ENCODE measurements at places on chromosomes 2 and 18.

- no peak for DNase-seq
- H3K27me3 ChIP-seq = no peaks in the 10 kb centered on the region
- no peak overlapping the region for H3K27ac ChIP-seq
Observed at GRCh38 chr2:74232426-74232825, 34.0 kb downstream of the MTHFD2 start.

GRCh38 chr18:56574861-56575260 is 63.5 kb downstream of the TXNL1 start:
- H3K4me3 ChIP-seq = no peak overlapping the region
- H3K4me1 ChIP-seq = peaks cover 28% of the 10 kb centered on the region
- no peak overlapping the region for H3K27ac ChIP-seq
- no peaks in the 10 kb centered on the region for H3K27me3 ChIP-seq

DNA sequence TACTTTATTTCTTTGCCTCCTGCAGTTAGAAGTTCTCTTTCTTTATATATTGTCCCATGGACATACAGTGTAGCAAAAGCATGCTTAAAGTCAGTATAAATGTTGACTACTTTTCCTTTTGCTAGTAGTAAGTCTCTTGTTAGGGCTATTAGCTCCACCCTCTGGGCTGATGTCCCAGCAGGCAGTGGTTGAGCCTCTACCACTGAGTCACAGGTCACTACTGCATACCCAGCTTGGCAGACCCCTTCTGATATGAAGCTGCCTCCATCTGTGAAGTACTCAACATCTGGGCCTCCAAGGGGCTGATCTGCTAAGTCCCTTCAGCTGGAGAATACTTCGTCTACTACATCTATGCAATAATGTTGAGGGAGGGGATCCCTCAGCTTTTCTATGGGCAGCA is 61.0 kb upstream of the SLC35G4 start:
- no peak overlapping the region for H3K27ac ChIP-seq
- H3K4me3 ChIP-seq = no peak overlapping the region
- no peaks in the 10 kb centered on the region for H3K36me3 ChIP-seq
- H3K27me3 ChIP-seq = no peaks in the 10 kb centered on the region
- no peaks in the 10 kb centered on the region for H3K4me1 ChIP-seq

- no peak overlapping the region for H3K4me3 ChIP-seq
- H3K4me1 ChIP-seq = peaks cover 4% of the 10 kb centered on the region
- DNase-seq = peak; percentile 90
Observed at GRCh38 chr2:102147935-102148334, 5.4 kb downstream of the IL1R1 start.

DNA sequence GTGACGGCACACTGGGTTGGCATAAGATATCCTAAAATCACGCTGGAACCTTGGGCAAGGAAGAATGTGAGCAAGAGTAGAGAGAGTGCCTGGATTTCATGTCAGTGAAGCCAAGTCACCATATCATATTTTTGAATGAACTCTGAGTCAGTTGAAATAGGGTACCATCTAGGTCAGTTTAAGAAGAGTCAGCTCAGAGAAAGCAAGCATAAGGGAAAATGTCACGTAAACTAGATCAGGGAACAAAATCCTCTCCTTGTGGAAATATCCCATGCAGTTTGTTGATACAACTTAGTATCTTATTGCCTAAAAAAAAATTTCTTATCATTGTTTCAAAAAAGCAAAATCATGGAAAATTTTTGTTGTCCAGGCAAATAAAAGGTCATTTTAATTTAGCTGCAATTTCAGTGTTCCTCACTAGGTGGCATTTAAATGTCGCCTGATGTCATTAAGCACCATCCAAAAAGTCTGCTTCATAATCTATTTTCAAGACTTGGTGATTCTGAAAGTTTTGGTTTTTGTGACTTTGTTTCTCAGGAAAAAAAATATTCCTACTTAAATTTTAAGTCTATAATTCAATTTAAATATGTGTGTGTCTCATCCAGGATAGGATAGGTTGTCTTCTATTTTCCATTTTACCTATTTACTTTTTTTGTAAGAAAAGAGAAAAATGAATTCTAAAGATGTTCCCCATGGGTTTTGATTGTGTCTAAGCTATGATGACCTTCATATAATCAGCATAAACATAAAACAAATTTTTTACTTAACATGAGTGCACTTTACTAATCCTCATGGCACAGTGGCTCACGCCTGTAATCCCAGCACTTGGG is 19.6 kb downstream of the RSAD2 start:
- no peak overlapping the region for H3K27ac ChIP-seq
- no peak overlapping the region for H3K4me3 ChIP-seq
- peak; percentile 34 for DNase-seq
- H3K4me1 ChIP-seq = no peaks in the 10 kb centered on the region

DNA sequence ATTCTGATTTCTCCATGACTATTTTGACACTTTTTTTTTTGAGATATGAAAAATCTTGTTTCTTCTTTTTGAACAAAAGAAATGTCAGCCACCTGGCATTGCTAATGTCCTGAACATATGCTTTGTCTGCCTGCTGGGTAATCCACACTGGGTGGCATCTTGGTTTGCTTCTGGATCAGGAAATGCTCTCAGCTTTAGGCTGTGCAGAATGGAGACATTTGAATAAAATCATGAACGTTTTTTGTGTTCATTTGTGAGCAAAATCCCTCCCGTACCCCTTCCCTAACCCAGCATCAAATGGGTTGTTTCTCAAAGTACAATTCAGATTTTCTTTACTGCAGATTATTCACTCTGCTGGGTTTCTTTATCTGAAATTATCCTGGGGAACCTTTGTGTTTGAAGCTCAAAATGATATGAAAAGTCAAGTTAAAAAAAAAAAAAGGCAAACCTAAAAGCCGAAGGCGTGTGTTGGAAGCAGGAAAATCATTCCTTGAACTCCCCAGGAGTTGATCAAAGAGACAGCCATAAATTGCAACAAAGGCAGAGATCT is 53.4 kb upstream of the KLF7 start:
- no peaks in the 10 kb centered on the region for H3K4me1 ChIP-seq
- no peak overlapping the region for H3K4me3 ChIP-seq
- no peak overlapping the region for H3K27ac ChIP-seq
- no peak for DNase-seq
- H3K36me3 ChIP-seq = no peaks in the 10 kb centered on the region

DNA sequence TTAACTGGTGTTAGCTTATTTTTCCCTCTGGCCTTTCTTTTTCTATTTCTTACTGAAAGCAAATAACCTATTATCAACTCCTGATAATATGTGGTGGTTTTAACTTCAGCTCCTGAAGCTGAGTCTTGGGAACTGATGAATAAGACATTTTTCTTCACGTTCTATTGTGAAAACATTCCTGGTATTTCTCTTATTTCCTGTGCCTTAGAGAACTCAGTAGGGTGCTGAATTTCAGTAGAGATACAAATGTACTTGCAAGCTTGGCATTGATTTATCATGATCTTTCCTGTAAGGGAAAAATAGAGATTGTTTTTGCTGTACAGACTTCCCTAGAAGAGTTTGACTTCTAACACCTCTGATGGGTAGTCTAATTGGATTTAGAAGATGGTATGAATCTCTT is 52.8 kb upstream of the DCC start:
- no peaks in the 10 kb centered on the region for H3K27me3 ChIP-seq
- H3K4me1 ChIP-seq = no peaks in the 10 kb centered on the region
- H3K27ac ChIP-seq = no peak overlapping the region

GRCh38 chr2:175966839-175967238 is 35.2 kb downstream of the LNPK start:
- no peak overlapping the region for H3K4me3 ChIP-seq
- no peak overlapping the region for H3K27ac ChIP-seq
- no peaks in the 10 kb centered on the region for H3K4me1 ChIP-seq
- no peaks in the 10 kb centered on the region for H3K27me3 ChIP-seq

DNA sequence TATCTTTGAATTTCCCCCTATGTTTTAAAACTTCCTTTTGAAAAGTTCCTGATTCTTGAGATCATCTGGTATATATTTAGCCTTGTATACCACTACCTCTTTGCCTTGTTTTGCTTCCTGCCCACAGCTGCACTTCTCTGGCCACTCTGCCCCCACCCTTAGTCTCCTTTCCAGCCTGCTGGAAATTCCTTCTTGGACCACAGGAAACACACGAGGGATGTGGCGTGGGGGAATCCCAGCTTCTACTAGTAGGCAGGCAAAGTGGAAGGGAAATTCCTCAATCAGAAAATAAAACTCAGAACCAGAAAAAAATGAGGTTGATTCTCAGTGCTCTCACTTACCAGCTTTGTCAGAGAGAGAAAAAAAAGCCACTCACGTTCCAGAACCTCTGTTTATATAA is 13.4 kb downstream of the IL18RAP start:
- H3K27me3 ChIP-seq = no peaks in the 10 kb centered on the region
- no peak for DNase-seq
- no peaks in the 10 kb centered on the region for H3K36me3 ChIP-seq
- H3K4me1 ChIP-seq = peaks cover 13% of the 10 kb centered on the region
- H3K4me3 ChIP-seq = no peak overlapping the region

DNA sequence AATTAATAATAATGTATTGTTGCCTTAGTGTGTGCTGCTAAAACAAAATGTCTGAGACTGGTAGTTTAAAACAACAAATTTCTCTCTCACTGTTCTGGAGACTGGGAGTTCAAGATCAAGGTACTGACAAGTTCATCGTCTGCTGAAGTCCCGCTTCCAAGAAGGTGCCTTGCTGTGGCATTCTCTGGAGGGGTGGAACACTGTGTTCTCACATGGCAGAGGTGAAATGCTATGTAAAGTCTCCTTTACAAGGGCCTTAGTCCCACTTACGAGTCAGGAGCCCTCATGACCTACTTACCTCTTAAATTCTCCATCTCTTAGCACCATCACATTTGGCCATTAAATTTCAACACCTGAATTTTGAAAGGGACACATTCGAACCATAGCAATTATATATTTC is 299.2 kb upstream of the RBMS1 start:
- no peak for DNase-seq
- H3K27ac ChIP-seq = no peak overlapping the region
- H3K36me3 ChIP-seq = no peaks in the 10 kb centered on the region
- no peak overlapping the region for H3K4me3 ChIP-seq
- H3K4me1 ChIP-seq = no peaks in the 10 kb centered on the region
- H3K27me3 ChIP-seq = no peaks in the 10 kb centered on the region

DNA sequence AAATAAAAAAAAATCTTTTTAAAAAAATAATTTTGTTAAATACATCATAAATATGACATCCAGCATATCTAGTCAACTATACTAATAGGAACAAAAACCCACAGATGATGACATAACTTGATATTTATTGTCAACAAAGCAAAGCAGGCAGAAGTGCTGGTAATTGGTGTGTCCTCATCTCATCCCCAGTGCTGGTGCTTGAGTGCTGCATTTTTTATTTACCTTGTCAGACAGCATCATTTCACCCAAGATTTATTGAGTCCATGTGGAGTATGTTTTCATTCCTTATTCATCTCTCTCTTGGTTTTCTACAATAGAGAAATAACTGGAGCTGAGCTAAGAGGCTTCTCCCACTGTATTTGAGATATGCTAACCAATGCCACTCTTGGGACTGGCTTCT is 191.6 kb upstream of the SLC14A2 start:
- H3K27me3 ChIP-seq = no peaks in the 10 kb centered on the region
- no peak overlapping the region for H3K4me3 ChIP-seq
- H3K27ac ChIP-seq = no peak overlapping the region
- no peak for DNase-seq
- H3K4me1 ChIP-seq = no peaks in the 10 kb centered on the region

DNA sequence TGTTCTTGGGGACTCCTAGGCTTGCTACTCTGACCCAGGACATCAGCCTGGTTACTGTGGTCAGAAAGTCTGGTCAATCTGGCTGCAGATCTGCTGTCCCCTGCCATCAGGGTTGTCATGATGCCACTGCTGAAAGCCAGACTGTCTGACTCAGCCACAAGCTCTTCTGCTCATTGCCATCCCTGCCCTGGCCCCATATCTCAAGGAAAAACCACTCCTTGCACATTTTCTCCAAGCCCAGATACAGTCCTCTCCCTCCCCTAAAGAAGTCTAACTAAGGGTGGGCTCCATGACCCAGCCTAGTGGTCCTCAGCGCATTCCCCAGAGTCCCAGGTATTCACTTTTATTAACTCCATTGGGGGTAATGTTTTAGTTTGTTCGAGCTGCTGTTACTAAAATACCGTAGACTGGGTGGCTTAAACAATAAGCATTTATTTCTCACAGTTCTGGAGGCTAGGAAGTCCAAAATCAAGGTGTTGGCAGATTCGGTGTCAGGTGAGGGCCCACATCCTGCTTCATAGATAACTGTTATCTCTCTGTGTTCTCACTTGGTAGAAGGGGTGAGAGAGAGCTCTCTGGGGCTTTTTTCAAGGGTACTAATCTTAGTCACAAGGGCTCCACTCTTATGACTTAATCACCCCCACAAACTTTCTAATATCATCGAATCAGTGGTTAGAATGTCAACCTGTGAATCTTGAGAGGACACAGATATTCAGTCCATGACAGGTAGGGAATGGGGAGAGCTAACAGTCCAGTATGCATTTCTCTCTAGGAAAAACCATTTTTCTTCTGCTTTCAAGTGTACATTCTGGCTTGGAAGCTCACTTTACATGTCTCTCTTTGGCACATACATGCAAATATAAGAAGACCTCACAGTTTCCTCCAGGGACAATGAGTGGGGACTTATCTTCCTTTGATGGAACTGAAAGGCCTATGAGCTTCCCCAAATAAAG is 94.8 kb upstream of the CXCR4 start:
- H3K4me1 ChIP-seq = peaks cover 91% of the 10 kb centered on the region
- H3K27ac ChIP-seq = peak overlapping the region; percentile 96
- H3K27me3 ChIP-seq = no peaks in the 10 kb centered on the region
- no peak overlapping the region for H3K4me3 ChIP-seq
- no peak for DNase-seq
- no peaks in the 10 kb centered on the region for H3K36me3 ChIP-seq

DNA sequence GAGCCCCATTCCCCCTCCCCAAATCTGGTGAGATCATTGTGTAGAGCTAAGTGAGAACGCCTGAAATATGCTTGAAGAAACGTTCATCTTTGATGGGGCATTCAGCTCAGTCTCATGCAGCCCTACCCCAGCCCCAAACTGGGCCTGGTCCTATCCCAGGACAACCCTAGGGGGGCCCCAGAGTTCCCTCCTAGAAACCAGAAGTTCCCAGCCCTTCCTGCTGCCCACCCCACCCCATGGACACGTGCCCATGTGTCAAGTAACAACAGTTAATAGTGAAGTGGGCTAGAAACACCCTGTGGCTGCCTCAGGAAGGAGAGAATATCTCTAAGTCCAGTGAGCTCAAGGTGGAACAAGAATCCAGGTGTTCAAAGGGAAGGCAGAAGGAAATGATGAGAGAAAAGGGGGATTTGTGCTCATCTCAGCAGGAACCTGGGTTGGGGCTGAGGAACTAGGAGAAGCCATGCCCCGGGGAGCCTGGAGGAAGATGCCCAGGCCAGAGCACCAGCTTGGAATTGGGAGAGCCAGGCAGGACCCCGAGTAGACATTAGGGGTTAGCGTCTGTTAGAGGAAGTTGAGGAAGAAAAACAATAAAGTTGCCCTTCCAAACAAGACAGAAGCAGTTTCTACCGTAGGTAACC is 20.1 kb upstream of the SLC20A1 start:
- H3K36me3 ChIP-seq = no peaks in the 10 kb centered on the region
- peak overlapping the region; percentile 89 for H3K27ac ChIP-seq
- DNase-seq = no peak
- peaks cover 68% of the 10 kb centered on the region for H3K4me1 ChIP-seq
- H3K27me3 ChIP-seq = no peaks in the 10 kb centered on the region
- H3K4me3 ChIP-seq = no peak overlapping the region

- H3K36me3 ChIP-seq = no peaks in the 10 kb centered on the region
- no peaks in the 10 kb centered on the region for H3K27me3 ChIP-seq
- H3K27ac ChIP-seq = peak overlapping the region; percentile 16
- H3K4me3 ChIP-seq = no peak overlapping the region
- no peak for DNase-seq
- H3K4me1 ChIP-seq = peaks cover 14% of the 10 kb centered on the region
Observed at GRCh38 chr2:111534910-111535352, 349.1 kb downstream of the ANAPC1 start.

Data from CD14-positive monocyte (primary cell).